ENCODE measurements at places on chromosomes 3 and 15.

- DNase-seq, result no peak
Observed at GRCh38 chr3:167146911-167147310, 233.2 kb downstream of the ZBBX start.

DNA sequence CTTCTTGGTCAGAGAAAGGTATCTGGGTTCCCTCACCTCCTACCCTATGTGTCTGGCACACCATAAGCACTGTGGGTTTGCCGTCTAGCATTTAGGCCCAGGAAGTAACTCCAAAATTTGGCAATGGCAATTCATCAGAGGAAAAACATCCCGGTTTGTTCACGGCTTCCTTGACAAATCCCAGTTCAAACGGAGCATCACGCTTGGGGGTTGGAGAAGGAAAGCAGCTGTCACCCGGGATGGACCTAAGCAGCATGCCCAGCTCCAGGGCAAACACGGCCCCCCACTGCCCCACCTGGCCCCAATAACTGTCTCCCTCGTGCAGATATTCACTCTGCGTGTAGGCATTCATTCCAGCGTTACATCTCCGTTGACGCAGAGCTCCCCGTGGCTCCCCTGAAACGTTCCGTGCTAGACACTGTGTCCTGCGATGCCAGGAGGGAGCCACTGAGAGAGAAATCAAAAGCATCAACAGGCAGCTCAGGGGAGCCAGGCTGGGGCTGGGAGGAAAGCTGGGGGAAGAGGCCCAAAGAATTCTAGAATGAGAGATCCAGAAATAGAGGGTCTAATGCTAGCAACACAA lies 41.4 kb downstream of the NTRK3 start:
- DNase-seq, result no peak

DNA sequence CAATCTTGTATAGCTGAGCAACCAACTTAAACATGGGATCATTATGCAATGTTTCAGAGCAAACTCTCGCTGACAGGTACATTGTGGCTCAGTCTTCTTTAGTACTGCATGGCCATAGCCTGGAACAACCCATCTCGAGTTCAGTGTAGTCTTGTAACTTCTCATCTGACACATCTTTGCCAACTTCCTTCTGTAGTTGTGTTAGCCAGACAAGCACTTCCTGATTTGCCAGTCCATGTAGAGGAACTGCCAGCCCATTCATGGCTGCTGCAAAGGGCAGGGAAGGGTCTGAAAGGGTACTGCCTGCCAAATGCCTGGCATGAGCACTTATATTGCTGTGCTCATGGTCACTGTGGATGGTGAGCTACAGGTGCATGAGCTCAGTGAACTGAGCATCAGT lies 49.2 kb upstream of the CCDC54 start:
- DNase-seq, result no peak

DNA sequence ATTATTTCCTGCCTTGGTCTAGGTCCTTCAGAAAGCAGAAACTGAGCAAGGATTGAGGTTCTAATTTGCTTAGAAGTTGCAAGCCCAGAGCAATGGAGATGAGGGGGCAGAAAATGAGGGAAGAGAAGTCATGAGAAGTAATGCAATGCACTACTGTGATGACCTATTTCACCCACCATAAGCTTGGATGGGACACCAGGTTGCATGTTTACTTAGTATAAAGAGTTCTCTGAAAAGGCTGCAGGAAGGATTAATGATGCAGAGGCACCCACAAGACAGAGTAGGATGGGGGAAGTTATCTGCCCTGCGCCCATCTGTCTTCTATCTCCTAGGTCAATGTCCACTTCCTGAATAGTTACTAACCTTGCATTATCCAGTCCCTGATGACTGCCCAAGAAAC lies 84.8 kb upstream of the SNRK start:
- no peak for DNase-seq

GRCh38 chr3:26078539-26078938 lies 288.6 kb downstream of the OXSM start:
- no peak for DNase-seq

Data from stimulated activated CD8-positive, alpha-beta memory T cell treated with anti-CD3 and anti-CD28 coated beads, Interleukin-4, amount 100 ng/mL, for 4 hours (primary cell).